Activated CD4-positive, CD25-positive, alpha-beta regulatory T cell (primary cell): ENCODE measurements at places on chromosomes 12 and 14.

DNA sequence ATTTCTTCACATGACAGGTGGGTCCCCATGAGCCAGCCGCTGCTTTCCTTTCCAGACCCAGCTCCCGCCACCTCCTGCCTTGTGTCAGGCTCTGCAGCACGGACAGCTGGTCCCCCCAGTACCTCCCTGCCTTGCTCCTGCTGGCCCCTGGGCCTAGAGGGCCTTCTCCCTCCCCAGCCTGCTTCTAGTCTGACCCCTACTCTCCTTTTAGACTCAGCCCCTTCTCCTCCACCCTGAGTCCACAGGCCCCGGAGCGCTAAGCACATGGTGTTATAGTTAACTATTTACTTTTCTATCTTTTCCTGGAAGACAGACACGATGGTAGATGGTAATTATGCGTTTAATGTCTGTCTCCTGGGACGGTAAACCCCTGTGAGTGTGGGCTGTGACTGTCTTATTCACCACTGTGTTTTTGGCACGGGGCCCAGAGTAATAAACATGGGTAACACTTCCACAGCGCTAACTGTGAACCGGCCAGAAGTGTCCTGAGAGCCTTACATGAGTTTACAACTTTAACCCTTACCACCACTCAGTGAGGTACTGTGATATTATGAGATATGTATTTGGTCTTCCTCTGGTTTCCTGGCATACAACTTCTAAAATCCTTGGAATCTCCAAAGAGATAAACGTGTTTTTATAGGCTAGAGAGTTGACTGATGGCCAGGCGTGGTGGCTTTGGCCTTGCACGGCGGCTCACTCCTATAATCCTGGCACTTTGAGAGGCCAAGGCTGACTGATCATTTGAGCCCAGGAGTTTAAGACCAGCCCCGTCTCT lies 41.2 kb downstream of the DGLUCY start:
- DNase-seq, result no peak

DNA sequence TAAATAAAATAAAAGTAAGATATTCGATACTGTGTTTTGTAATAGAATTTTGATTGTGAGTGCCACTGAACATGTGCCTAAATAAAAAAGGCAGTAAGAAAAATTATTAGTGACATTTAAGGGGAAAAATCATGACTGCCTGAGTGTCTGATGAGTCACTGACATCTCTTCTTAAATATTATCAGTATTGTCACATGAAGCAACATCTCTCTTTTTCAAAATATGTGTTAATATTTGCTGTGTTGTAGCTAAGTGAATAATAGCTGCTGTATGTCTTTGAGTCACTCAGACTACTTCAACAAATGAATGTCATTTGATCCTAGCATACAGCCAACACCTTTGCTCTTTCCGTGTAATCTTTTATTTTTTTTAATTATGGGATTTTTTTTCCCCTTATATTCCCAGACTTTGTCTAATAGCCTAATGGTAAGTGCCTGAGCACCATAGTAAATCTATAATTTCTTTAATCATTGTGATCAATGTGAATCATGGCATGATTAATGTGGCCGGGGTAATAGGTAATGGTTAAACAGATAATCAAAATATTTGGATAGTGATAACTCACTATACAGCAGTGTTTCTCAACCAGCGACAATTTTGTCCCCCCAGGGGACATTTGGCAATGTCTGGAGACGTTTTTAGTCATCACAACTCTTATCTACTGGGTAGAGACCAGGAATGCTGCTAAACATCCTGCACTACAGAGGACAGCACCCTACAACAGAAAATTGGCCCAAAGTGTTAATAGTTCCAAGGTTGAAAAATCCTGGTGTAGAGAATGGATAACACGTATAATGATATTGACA lies 11.7 kb upstream of the OTX2 start:
- DNase-seq, result no peak

- DNase-seq, result no peak
Measured at GRCh38 chr12:75960086-75960910, 71.3 kb downstream of the PHLDA1 start.

GRCh38 chr14:67666750-67667449 lies 7.5 kb downstream of the VTI1B start:
- no peak for DNase-seq

DNA sequence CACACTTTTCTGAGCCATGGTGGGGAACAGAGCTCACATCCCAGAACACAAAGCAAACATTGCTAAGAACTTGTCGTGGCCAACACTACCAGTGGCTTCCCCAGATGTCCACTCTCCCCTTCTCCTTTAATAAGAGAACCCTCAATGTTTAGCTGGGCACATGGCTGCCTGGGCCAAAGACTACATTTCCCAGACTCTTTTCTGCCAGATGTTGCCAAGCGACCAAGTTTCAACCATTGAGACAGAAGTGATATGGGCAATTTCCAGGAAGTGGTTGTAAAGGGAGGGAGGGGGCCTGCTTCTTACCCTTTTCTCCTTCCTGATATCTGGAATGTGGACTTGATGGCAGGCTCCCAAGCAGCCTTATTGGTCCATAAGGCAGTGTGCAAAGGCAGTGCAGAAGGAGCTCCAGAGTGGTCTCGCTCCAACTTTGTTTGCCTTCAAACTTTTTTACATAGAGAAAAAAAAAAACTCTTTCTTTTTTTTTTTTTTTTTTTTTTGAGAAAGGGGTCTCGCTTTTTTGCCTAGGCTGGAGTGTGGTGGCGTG lies 24.9 kb upstream of the JDP2 start:
- no peak for DNase-seq

GRCh38 chr12:1918884-1919236 lies 408 bp upstream of the CACNA2D4 start:
- no peak for DNase-seq

DNA sequence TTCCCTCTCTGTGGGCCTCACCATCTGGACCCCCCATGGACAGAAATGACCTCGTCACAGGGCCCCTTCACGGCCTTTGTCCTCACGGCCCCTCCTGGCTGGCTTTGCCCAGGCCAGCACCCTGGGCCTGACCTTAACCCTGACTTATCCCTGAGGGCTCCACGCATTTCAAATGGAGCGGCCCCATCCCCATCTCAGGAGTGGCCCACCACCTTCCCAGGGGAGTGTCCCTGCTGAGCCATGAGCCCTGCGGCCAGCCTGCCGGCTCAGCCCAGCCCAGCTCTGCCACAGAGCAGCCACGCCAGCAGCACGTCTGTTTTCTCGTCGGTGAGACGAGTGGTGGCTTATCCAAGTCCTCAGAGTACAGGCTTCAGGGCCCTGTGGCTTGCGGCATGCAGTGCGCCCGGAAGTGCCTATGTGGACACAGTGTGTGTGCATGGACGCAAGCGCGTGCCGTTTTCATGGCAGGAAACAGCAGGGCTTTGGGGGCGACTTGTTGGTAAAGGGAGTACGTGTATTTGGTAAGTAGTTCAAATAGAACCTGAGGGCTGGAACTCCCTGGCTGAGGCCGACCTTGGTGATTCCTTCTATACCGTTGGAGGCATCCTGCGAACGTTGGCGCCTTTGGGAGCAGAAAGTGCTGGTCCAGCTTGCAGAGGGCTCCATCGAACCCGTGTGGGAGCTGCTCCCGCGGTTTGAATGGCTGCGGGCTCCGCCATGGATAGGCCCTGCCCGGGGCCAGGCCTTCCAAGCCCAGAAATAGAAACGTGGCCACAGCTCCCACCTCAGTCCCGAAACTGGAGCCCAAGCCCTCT lies 52.1 kb downstream of the LRCOL1 start:
- DNase-seq, result no peak

DNA sequence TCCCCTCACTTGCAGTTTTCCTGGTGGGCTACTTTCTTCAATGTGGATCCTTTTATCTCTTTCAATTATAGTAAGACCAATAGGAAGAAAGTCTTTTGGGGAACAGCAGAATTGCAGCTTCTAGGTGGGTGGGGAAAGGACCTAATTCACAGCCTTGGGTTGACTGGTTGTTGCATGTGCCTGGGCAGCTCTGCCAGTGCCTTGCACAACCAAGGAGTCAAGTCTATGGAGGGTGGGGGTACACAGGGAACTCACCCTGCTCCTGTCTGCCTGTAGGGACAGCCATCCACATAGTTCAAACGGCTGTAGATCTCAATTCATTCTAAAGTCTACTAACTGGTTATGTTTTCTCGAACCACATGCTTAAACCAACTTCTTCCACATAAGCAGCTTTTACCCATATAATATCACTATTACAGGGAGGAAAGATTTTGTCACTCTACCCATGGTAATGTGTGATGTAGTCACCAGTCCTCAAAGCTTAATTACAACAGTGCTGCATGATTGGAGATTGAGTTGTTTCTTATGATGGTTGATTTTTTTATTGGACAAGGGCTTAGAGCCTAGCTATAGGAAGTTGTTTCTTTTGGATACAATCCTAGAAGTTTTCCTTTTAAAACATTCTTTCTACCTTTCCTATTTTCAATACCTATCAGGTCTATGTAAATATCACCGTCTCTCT lies 117.7 kb upstream of the FRMD6 start:
- no peak for DNase-seq

DNA sequence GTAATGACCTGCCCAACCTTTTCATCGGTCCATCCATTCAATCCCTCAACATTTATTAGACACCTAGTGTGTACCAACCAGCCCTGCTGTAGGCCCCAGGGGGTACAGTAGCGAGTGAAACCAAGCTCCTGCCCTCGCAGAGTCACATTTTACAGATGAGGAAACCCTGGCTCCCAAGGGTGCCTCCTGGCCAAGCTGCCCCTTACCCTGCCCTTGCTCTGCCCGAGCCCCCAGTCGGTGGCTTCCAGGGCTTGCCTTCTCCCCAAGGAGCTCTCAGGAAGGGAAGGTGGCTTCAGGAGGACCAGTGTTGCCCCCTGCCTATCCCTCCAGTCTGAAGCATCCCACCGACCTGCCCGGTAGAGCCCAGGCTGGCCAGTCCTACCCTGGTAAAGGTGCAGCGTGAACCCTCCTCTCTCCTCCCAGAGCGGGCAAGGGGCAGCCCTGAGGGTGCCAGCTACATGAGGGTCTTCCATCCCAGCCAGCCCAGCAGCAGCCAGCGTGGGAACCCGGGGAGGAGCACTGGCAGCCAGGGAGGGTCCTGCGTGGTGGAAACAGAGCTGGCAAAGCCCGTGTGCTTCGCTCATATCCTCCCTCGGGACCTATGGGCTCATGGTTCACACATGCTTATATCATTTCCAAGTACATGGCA lies 670 bp upstream of the BEGAIN start:
- no peak for DNase-seq

DNA sequence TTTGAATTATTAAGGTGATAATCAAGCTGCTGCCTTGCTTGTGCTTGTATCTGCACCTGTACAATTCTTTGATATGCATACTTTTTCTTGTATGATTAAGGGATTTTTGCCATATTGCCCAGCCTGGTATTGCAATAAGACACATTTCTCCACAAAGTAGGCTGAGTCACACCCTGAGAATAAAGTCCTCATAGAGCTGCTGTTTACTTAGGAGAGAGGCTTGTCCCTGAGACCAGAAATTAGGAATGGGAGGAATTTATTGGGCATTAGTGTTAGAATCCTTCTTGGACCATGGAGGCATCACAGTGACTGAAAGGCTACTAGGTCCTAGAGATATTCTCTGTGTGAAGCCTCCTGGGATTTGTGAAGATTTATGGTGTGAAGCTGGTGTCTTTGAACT lies 506.8 kb upstream of the FBXO33 start:
- DNase-seq, result no peak

DNA sequence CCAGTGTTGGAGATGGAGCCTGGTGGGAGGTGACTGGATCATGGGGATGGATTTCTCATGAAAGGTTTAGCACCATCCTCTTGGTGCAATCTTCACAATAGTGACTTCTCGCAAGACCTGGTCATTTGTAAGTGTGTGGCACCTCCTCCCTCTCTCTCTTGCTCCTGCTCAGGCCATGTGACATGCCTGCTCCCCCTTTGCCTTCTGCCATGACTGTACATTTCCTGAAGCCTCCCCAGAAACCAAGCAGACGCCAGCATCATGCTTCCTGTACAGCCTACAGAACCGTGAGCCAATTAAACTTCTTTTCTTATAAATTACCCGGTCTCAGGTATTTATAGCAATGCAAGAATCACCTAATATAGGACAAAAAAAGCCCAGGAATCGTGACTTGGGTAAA lies 171.0 kb upstream of the FOXN3 start:
- DNase-seq, result no peak

GRCh38 chr14:32432813-32433538 lies 103.9 kb downstream of the AKAP6 start:
- DNase-seq, result no peak

GRCh38 chr14:85239791-85240190 lies 290.2 kb upstream of the FLRT2 start:
- DNase-seq, result no peak

DNA sequence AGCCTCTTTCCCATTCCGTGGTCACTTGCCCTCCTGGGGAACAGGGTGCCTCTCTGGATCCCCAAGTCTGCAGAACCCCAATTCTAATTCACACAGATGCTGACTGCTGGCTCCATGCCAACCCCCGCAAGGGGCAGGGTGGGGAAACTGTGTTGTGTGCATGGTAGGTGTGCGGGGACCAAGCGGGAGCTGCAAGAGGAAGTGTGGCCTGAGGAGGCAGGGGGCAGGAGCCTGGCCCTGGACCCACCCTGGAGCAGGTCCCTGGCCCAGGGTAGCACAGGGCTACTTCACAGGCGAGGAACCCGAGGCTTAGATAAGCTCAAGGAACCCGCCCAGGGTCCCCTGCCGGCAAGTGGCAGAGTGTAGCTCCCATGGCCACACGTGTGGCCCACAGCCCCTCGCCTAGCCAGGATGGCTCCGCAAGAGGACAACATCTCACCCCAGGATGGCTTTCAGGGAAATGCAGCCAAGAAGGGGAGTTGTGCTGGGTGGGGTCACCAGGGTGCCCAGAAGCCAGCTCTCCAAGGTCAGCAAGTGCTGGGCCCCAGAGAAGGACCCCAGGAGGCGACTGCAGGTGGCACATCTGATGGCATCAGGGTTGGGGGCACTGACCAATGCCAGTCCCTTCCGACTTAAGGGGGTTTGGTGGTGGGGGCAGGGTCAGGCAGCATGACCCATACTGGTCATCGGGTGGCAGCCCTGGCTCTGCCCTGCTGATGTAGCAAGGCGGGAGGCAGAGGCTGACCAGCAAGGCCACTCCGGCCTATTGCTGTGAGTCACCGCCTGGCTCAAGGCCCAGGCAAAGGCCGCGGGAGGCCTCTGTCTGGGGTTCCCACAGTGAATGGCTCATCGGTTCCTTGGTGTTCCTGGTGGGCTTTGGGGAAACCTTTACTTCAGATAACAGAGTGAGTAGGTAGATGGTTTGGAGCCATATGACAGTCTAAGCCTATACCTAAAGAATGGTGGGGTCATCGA lies 37.3 kb upstream of the EML1 start:
- DNase-seq, result no peak

- DNase-seq, result no peak
Measured at GRCh38 chr14:58663494-58664111, 25.8 kb downstream of the DACT1 start.
